ENCODE measurements at places on chromosomes 5 and 9.

DNA sequence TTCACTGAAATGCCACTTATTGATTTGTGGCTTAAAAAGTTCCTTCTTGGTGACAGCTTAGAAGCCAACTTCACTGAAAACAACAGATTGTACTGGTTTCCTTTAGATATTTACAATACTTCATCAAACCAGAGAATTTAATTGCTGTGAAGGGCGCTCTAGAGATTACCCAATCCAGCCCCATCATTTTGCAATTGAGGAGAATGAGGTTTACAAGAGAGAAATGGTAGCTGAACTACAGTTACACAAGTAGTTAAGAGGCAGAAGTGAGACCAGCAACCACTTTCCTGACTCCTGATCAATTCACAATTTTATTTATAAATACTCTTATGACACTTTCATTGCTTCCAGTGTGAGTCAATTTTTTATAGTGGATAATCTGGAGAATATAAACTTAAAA, 103.5 kb upstream of the APC start:
- no peak for DNase-seq

DNA sequence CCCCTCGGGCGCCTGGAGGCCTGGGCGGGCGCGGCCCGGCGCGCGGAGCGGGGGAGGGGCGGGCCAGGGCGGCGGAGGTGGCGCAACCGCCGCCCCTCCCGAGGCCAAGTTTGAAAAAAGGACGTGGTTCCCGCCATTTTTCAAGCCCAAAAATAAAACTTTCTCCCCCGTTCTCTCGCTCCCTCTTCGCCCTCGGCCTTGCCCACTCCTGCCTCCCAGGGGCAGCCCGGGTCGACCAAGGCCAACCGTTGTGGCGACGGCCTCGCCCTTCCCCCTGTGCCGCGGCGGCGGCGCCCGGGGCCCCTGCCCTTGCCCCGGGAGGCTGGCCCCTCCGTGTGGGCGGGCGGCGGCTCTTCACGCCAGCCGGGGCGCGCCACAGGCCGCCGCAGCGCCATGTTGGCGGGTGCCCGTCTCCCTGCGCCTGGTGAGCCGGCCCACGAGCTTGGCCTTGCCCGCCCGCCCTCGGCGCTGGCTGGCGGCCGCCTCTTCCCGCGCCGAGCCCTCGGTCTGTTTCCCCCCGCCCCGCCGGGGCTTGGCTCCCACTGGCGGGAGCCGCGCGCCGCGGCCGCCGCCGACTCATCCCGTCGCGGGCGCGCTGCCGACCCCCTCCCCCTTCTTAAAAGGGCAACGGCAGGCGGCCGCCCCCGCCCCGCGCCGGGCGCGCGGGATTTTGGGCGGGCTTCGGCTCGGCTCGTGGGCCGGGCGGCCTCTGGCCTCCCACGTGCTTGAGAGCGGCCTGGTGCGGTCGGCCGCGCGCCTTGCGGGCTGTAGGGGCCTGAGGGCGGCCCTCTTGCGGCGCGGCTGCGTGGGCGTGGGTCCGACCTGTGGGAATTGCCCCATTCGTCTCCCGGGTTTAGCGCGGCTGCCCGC, 1.3 kb downstream of the ANP32B start:
- DNase-seq, result no peak

DNA sequence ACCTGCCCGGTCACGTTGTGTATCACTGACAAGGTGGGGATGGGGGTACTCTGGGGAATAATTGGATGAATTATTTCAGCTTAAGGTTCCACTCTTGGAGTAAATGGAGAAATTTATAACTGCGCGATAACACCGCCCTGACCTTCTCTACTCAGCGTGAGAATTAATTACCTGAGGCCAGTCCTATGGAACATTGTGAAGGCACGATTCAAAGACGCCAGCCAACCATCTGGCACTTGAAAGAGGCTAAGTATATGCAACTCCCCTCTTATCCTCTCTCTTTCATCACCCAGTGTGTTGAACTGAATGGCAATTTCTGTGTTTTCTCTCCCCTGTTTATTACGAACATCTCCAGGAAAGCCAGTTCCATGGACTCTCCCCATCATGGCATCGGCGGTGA, 235.5 kb upstream of the TUT7 start:
- no peak for DNase-seq

DNA sequence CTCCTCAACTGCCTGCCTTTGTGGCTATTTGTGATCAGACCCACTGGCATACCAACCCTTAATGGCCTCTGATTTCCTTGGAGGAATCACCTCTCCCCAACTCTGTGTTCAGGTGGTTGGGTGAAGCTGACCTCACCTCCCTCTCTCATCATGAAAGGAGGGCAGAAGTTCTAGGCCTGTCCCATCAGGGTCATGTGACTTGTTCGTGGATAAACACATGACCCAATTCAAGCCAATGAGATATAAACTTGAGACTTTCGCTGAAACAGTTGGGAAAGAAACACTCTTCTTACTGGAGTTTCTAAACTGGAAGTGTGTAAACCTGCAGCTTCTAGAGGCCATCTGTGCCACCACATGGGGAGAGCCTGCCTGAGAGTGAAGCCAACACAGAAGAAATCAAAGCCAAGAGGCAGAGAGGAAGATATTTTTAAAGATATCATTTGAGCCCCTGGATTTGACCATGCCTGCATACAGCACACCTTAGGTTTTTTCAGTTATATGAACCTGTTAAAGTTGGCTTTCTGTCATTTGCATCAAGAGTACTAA, 5.8 kb downstream of the GABBR2 start:
- DNase-seq, result no peak

GRCh38 chr5:40333459-40334241, 346.1 kb upstream of the PTGER4 start:
- DNase-seq, result no peak

GRCh38 chr9:124467410-124468060, 17.3 kb downstream of the ADGRD2 start:
- DNase-seq, result no peak

- no peak for DNase-seq
Measured at GRCh38 chr9:36537861-36538260, 34.8 kb upstream of the MELK start.

- no peak for DNase-seq
Measured at GRCh38 chr9:122086873-122087272, 6.2 kb downstream of the TTLL11 start.

DNA sequence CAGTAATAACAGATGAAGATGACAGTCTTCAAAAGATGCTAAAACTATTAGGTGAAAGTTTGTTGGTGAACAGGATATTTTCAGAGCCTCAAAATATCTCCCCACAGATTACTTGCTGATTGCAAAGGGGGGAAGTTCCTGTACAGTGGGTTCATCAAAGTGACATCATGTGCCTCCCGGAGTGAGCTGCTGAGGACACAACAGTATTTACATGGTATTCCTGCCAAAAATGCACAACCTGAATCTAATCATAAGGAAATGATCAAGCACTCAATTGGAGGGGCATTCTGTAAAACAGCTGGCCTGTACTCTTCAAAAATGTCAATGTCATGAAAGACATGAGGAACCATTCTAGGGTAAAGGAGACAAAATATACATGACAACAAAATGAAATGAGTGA, 18.9 kb upstream of the GLIS3 start:
- DNase-seq, result no peak

- DNase-seq, result no peak
Measured at GRCh38 chr9:107872457-107873192, 383.1 kb upstream of the KLF4 start.

Measured in epithelial cell of prostate (primary cell).